GM13976 (cell line): ENCODE measurements at places on chromosomes 13 and 19.

GRCh38 chr19:20351244-20351643 lies 184.2 kb downstream of the ZNF486 start:
- DNase-seq = no peak

- DNase-seq = no peak
Measured at GRCh38 chr19:34851277-34851804, 75.4 kb upstream of the ZNF30 start.

GRCh38 chr19:33557720-33558119 lies 36.1 kb upstream of the PEPD start:
- no peak for DNase-seq

DNA sequence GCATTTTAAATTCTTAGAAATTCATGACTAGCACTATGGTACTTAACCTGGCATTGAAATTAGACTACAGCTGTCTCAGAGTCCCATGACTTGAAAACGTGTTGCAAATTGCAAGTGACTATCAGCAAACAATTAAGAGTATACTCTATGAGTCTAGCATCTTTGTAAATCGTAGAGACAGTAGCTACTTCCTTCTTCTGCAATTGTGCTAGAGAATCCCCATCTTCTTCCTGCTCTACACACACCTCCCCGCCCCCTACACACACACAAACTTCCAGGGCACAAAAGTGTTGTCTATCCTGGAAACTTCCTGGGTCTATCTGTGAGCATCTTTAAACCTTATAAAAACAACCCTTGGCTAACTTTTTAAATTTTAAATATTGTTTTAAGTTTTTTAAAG lies 35.2 kb upstream of the MIR17HG start:
- DNase-seq = no peak

DNA sequence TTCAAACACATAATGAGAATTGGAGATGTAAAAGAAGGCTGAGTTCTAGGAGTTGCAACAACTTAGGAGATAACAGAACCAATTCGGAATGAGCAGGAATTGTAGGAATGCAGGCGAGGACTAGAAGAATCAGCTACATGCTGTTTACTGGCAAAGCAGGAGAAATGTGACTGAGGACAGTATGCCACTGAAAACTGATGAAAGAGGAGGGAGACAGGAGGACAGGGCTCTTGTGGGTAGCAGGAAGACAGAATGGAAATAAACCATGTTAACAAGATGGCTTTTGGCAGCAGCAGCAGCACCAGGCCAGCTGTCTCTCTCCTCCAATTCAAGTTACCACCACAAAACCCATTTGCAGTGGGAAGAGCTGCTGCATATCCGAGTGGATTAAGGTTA lies 91.0 kb upstream of the SLC15A1 start:
- DNase-seq = no peak

DNA sequence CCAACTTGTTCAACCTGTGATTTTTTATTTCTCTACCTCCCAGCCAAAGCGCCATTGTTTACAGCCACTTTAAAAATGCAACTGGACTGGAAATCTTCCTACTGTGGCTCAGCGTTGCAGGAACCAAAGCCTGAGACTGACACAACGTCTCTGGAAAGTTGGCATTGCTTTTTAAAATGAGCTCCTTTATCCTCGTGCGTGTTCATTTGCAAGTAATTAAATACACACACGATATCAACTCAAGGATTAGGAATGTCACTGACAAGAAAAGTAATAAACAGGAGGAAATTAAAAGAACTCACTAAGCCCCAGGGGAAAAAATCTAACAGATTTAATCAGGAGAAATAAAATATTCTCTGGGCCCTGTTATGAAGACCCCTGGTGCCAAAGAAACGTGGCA lies 184.6 kb upstream of the IRS2 start:
- DNase-seq = no peak

DNA sequence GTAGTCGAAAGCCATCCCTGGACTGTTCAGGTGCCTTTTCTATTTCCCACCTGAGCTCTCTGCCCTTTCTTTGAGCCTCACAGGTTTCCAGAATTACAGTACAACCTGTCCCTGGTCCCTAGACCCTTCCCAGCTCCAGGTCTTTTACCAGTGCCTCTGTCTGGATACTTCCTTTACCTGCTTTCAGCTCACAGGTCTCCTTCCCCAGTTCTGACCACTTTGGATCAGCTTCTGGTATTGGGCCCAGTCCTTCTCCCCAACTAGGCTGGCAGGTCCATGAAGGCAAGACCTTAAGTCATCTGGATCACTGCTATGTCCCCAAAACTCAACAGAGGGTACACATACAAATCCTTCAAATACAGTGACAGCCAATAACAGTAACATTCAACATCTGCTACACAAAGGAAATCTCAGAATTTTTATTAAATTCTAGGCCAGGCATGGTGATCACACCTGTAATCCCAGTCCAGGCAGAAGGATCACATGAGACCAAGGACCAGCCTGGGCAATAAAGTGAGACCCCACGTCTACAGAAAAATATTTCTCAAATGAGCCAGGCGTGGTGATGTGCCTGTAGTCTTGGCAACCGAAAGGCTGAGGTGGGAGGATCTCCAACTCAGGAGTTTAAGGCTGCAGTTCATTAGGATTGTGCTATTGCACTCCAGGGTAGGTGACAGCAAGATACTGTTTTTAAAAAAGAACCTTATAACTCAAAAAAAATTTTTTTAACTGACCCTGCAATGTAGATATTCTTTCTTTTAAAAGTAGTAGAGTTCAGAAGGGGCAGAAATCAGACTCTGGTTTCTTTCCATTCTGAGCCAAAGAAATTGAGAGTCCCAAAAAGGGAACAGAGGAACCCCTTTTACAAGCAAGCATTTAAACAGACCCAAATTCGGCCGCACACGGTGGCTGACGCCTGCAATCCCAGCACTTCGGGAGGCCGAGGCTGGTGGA lies 1.3 kb downstream of the RPS16 start:
- no peak for DNase-seq

DNA sequence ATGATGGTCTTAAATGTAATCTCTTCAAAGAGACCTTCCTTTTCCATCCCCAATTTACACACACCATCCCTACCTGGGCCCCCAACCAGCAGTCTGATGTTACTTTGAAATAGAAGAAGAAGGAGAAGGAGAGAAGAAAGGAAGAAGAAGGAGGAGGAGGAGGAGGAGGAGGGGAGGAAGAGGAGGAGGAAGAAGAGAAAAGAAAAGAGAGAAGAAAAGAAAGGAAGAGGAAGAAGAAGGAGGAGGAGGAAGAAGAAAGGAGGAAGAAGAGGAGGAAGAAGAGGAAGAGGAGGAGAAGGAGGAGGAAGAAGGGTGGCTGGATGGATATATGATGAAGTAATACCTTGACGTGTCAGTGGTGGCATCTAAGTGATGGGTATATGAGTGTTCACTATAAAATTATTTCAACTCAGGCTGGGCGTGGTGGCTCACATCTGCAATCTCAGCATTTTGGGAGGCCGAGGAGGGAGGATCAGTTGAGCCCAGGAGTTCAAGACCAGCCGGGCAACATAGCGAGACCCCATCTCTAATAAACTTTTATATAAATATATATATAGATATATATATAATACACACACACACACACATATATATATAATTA lies 3.7 kb upstream of the LRFN1 start:
- no peak for DNase-seq

DNA sequence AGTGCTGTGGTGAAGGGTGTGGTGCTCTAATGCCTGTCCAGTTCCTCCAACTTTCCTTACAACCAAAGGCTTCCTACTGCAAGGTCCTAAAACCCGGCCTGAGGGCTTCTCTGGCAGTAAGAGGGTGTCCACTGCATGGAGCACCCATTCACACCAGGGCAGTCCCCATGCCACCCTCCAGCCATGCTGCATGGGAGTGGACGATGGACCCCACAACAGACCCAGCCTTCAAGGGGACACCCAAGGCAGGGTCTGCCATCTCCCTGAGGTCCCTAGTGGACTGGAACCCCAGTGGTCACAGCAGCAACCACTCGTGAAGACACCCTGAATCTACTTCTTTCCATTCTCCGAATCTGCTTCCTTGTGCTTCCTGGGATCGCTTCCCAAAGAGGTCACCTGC lies 117.6 kb upstream of the SOX1 start:
- no peak for DNase-seq

GRCh38 chr19:4814625-4815425 lies 16.7 kb downstream of the TICAM1 start:
- DNase-seq = no peak

- no peak for DNase-seq
Measured at GRCh38 chr19:5593343-5594255, 25.8 kb upstream of the TINCR start.

- DNase-seq = no peak
Measured at GRCh38 chr13:73223372-73223781, 164.6 kb downstream of the KLF5 start.

DNA sequence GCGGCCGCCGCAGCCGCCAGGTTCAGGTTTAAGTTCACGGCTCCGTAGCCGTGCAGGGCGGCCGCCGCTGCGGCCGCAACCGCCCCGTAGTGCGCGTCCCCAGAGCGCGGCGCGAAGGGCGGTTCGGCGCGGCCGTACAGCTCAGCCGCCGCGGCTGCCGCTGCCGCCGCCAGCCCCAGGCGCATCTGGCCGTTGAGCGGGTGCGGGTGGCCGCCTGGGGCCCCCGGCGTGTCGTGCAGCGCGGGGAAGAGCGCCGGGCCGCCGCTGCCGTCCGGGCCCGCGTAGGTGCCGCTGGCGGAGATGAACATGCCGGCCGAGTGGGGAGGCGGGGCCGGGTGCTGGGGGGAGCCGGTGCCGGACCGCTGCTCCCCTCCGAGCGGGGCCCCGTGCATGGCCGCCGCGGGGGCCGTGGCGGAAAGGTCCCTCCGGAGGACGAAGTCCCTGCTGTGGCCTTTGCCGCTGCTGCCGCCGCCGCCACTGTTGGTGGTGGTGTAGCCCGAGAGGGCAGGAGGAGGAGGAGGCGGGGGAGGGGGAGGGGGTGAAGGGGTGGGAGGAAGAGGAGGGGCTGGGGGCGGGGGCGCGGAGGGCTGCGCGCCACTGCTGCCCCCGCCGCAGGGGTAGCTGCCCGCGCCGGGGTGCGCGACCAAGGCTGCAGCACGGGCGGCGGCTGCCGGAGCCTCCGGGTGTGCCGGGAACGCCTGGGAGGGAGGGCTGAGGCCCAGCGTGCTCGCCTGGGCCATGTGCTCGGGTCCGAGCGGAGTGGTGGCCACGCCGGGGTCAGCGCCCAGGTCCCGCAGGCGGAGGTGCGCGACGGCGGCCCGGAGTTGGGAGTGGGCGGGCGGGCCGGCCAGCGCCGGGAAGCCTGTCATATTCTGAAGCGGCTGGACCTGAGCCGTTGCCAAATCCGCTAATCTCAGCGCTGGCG lies 654 bp downstream of the ZIC5 start:
- no peak for DNase-seq

DNA sequence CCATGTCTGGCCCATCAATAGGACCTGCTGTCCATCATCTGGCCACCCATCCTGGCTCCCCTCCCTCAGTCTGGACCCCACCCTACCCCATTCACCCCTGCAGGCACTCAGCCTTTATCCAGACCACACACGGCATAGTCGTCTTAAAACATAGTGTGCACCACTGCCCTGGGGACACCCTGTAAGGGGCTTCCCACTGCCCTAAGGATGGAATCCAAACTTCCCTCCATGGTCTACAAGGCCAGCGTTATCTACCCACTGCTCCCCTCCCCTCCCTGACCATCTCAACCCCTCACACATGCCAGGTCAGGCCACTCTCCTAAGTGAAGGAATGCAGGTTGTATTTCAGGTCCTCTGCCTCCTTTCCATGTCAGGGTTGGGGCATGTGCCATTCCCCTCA lies 352.7 kb upstream of the ZNF507 start:
- DNase-seq = no peak

GRCh38 chr13:74922963-74923362 lies 559.0 kb downstream of the TBC1D4 start:
- DNase-seq = no peak

- no peak for DNase-seq
Measured at GRCh38 chr19:13396250-13397080, 109.8 kb downstream of the CACNA1A start.

DNA sequence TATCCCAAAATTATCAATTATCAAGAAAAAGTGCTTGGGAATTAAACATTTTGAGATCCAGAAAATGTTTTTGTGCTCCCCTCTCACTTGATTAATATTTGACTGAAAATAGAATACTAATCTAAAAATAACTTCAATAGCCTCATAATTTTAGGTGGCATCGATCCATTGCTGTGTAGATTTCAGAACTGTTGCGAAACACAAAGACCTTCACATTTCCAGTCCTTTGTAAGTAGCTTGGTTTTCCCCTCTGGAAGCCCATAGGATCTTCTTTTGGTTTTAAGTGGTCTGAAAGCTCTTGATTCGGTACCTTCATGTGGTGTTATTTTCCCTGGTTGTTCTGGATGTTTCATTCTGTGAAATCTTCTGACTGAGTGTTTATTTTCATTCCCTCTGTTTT lies 176.5 kb downstream of the NUFIP1 start:
- DNase-seq = no peak

DNA sequence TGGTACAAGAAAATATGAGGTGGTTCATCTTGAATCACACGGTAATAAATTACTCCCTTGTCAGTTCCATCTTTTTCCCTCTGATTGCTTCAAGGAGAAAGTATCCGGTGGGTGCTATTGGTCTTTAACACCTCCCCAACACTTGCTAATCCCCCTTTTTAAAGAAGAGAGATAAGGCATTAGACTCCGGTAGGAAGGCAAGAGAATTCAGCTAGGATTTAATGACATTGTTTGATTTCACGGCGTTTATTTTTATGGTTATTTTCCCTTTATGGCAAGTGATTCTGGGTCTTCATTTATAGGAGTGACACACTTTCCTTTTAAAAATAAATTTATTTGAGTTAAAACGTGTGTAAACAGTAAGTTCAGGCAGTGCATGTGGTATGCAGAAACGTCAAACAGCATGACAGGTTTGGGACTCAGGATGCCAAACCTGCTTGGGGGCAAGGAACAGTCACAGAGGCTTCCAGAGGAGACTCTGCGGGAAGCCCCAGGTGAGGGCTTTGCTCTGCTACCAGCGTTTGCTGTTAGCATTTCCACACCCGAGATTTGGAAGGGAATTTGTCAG lies 36.5 kb downstream of the TSHZ3 start:
- no peak for DNase-seq

DNA sequence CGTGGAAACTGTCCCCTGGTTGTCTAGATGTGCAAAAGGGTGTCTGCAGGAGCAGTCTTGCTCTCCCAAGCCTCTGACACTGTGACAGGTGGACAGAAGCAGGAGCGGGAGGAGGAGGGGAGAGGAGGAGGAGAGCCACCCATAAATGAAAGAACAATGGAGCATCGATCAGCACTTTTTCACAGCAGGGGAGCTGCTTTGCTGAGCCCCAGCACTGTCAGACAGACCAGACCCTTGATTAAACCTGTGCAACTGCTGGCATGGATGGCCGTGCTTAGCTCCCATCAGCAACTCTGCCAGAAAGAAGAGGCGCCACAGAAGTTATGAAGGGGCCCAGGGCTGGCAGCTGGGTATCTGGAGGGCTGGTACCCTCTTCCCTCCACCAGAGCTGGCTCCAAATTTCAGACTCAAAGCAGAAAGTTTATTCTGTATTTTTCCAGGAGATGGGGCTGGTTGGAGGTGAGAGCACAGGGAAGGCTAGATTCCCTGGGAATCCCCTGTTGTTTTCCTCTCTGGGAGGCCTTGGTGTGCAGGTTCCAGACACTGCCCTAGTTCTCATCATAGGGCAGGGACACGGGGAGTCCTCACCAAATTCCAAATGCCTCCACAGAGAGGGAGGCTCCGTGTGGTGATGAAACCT lies 1192.2 kb downstream of the UQCRFS1 start:
- DNase-seq = no peak

GRCh38 chr13:32824061-32824460 lies 192.2 kb upstream of the KL start:
- no peak for DNase-seq
